Fibroblast of the aortic adventitia (primary cell): ENCODE measurements at places on chromosomes 16 and 17. TPM values are rescaled to one million over a fixed set of nuclear protein-coding genes. Genes with fewer than 3 reads are reported as not detected.

TLCD2 gene
- 4.5 and 10.1 TPM in 2 replicates for total RNA-seq

DNA sequence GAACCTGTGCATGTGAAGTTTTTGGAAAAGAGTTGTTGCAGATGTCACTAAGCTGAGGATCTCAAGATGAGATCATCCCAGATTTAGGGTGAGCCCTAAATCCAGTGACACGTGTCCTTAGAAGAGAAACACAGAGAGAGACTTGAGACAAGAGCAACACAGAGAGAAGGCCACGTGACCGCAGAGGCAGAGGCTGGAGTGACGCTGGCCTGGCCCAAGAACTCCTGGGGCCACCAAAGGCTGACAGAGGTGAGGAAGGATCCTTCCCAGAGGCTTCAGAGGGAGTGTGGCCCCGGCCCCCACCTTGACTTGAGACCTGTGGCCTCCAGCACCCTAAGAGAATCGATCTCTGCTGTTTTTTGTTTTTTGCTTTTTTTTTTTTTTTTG is 12.1 kb upstream of the RHBDF2 start:
- DNase-seq, result no peak

- DNase-seq, result peak; percentile 64
These were observed 25.7 kb downstream of the MRC2 start for GRCh38 chr17:62653002-62653825.

- DNase-seq, result peak; percentile 43
These were observed 210.0 kb upstream of the GSE1 start for GRCh38 chr16:85402910-85403692.

MAF gene
- 24.1 and 38.5 TPM in 2 replicates for total RNA-seq
